PC-9 (cell line): ENCODE measurements at places on chromosomes 12 and 14. TPM values are rescaled to one million over a fixed set of nuclear protein-coding genes. Genes with fewer than 3 reads are reported as not detected.

DNA sequence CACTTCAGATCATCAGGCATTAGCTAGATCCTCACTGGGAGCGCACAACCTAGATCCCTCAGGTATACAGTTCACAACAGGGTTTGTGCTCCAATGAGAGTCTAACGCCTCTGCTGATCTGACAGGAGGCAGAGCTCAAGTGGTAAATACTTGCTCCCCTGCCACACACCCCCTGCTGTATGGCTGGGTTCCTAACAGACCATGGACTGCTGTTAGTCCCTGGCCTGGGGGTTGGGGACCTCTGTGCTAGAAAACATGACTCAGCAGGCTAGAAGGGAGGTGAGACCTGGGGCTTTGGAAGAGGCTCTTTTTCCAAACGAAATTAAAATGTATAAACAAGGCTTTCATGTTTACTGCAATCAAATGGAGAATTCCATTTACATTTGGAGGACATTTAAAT, 691.1 kb downstream of the FLRT2 start:
- no peak for DNase-seq
- H3K4me1 ChIP-seq, result no peaks in the 10 kb centered on the region
- H3K36me3 ChIP-seq, result no peaks in the 10 kb centered on the region
- no peak overlapping the region for H3K4me3 ChIP-seq

DNA sequence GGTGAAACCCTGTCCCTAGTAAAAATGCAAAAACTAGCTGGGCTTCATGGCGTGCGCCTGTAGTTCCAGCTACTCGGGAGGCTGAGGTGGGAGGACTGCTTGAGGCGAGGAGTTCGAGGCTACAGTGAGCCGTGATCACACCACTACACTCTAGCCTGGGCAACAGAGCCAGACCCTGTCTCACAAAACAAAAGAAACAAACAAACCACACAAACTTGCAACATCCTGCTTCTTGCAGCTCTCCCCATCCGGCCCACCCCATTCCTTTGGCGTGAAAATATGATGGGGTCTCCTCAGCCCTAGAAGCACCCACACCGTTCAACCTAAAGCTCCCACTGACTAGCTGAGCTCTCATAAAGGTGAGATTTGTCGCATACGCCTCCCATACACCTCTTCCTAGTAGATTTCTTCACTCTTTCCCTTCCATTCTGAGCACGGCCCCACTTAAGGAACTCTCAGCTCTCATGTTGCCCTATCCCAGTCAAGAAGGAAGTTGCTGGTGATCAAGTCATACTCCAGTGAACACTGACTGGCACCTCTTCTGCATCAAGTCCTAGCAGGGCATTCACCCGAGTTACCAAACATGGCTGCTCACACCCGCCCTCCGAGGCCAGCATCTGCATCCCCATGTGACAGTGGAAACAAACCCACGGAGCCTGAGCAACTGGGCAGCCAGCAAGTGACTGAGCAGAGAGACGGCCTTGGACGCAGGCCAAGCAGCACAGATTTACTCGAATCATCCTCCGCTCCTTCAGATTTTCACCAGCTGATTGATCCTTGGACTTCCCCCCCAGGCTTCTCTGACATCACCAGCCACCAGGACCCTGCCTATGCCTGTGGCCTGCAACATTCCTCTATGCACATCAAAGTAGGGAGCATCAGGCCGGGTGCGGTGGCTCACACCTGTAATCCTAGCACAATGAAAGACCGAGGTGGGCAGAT, 18.9 kb upstream of the CD27 start:
- DNase-seq, result no peak
- H3K4me3 ChIP-seq, result no peak overlapping the region
- peaks cover 17% of the 10 kb centered on the region for H3K4me1 ChIP-seq
- no peak overlapping the region for H3K27ac ChIP-seq
- no peaks in the 10 kb centered on the region for H3K27me3 ChIP-seq

- no peaks in the 10 kb centered on the region for H3K27me3 ChIP-seq
- no peaks in the 10 kb centered on the region for H3K4me1 ChIP-seq
- H3K4me3 ChIP-seq, result no peak overlapping the region
- no peak for DNase-seq
- H3K36me3 ChIP-seq, result no peaks in the 10 kb centered on the region
Observed at GRCh38 chr12:97474161-97474560, 11.6 kb downstream of the RMST start.

DNA sequence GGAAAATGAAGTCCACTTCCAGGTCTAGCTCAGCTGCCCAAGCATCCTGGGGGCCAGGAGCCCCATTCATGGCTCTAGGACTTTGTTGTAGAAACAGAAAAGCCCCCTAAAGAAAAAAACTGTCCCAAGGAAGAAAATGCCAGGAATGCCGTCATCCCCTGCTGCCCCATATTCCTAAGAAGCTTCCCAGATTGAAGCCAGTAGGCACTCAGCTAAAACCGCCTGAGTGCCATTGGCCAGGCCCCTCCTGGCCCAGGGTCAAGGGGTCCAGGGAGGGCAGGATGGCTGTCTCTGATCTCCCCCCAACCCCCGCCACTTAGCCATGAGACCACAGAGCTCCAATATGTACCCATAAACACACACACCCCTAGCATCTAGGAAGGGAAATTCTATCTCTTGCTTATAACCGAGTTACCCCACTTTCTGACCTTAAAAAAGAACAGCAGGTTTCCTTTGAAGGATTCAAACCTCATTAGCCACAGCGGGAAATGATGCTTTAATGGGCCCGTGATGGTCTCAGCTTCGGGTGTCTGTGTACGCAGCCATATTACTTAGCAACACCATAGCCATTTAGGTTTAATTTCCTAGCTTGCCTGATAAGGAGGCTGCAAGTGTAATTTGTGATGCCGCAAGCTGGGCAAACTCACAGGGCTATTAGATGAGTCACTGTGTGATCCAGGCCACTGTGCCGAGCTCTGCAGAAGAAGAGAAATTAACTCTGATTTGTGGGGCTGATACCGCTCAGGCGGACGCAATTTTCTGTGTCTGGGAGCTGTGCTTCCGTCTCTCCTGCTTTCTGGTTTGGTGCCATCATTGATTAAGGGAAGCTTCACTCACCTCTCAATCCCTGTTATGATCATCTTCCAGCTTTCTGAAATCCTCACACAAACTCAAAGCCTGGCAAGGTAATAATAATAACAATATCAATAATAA, 84.2 kb downstream of the GCH1 start:
- peaks cover 11% of the 10 kb centered on the region for H3K4me1 ChIP-seq
- no peak overlapping the region for H3K27ac ChIP-seq
- peak; percentile 49 for DNase-seq
- no peaks in the 10 kb centered on the region for H3K36me3 ChIP-seq
- no peak overlapping the region; the same call in 1 of the 2 replicates for H3K4me3 ChIP-seq

KRT71 gene
- not detected in 2 replicates for total RNA-seq

PTPRB gene
- total RNA-seq, result 1.3 and 1.9 TPM in 2 replicates

DNA sequence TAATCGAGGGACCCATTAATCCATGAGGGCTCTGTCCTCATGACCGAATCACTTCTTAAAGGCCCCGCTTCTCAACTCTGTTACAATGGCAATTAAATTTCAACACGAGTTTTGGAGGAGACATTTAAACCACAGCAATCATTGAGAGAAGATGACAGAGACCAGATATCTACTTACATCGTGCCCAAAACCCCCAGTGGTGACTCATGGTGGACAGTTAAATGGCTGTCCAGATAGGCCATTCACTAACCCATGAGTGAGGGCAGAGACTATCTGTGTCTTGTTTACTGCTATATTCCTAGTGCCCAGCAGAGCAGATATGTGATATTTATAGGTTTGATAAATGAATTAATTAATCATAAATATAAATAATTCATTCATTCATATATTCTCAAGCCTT, 20.0 kb upstream of the FLVCR2 start:
- H3K36me3 ChIP-seq, result no peaks in the 10 kb centered on the region
- no peak overlapping the region for H3K4me3 ChIP-seq
- H3K4me1 ChIP-seq, result peaks cover 74% of the 10 kb centered on the region
- no peaks in the 10 kb centered on the region for H3K27me3 ChIP-seq

DNA sequence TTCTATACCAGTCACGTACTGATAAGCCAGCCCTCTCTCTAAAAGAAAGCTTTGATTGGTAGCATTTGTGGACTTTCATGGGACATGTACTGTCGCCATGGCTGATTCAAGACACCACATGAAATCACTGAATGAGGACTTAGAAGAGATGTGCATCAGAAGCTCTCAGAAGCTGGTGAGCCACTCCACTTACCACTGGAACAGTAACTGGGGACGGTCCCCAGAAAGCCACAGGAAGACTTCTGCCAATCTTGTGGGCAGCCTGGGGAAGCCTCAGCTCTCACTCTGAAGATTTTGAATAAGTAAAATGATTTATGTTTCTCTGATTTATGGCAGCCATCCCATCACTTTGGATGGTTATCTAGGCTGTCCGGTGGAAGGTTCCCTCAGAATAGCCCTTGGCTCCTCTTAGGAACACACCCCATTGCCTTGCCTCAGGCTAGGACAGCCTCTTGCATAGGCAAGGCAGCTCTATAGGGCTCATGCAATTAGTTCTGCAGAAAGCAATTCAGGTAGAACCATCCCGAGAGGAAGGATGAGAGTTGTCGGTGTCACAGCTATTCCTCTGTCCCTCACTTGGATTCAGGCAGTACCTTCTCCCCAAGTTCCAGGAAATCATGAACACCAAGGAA, 9.8 kb downstream of the DHRS1 start:
- H3K27me3 ChIP-seq, result no peaks in the 10 kb centered on the region
- no peak overlapping the region for H3K27ac ChIP-seq

- H3K4me1 ChIP-seq, result no peaks in the 10 kb centered on the region
- no peak overlapping the region for H3K27ac ChIP-seq
- H3K4me3 ChIP-seq, result no peak overlapping the region
- H3K27me3 ChIP-seq, result peaks cover 13% of the 10 kb centered on the region
- no peaks in the 10 kb centered on the region for H3K36me3 ChIP-seq
Observed at GRCh38 chr12:20366776-20367409, 1.4 kb upstream of the PDE3A start.

DNA sequence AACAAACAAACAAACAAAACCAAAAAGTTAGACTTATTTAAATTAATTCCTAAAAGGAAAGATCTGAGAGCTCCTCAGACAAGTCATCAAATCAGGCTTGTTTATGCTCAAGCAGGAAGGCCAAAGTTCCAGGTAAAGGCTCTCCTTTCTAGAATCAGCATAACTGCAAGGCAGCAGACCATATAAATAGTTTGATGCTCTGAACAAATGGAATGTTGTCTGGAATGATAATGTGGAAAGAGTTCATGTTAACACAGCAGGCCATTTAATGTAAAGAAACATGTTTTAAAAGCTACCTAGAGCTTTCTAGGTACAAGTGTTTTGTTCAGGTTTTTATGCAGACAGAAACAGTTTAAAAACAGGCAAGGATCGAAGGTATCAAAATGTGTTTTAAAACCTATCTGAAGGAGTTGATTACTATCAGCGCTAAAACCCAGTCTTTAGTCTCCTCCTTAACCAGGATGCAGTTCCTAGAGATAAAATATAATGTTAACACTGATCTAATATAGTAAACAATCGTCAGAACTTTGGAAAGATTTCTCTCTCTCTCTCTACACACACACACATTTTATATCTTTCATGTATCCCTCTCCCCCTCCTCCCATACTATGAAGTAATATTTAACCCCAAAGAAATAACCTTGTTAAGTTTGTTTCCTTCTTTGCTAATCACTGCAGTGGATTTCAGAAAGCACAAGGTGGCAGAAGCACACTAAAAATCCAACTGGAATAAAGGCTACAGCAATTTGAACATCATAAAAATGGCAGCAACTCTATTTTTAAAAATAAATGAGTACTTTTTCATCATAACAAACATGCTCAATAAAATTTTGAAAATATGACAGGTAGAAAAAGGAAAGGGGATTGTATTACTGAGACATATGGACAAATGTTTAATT, 135.5 kb downstream of the PAWR start:
- H3K4me1 ChIP-seq, result peaks cover 12% of the 10 kb centered on the region
- H3K36me3 ChIP-seq, result peaks cover 46% of the 10 kb centered on the region
- H3K27me3 ChIP-seq, result no peaks in the 10 kb centered on the region
- H3K27ac ChIP-seq, result 0 out of 2 replicates have a peak overlapping the region, but pooled peaks have one; percentile 31
- H3K4me3 ChIP-seq, result no peak overlapping the region

DNA sequence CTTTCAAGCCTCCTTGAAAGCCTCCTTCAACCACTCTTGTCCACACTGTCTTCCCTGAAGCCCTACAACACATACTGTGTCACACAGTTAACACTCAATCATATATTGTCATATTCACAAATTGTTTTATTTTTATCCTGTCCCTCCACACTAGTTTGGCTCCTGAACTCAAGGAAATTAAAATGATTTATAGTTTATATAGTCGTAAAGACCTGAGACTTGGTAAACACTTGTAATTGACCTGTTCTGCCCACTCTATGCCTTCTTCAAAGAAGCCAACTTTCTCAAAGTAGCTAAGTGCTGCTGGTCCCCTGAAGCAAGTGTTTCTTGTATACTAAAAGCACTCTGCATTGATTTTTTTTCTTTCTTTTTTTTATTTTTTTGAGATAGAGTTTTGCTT, 15.6 kb upstream of the NEK9 start:
- H3K27ac ChIP-seq, result peak overlapping the region; percentile 7
- H3K27me3 ChIP-seq, result no peaks in the 10 kb centered on the region
- no peak overlapping the region for H3K4me3 ChIP-seq

DNA sequence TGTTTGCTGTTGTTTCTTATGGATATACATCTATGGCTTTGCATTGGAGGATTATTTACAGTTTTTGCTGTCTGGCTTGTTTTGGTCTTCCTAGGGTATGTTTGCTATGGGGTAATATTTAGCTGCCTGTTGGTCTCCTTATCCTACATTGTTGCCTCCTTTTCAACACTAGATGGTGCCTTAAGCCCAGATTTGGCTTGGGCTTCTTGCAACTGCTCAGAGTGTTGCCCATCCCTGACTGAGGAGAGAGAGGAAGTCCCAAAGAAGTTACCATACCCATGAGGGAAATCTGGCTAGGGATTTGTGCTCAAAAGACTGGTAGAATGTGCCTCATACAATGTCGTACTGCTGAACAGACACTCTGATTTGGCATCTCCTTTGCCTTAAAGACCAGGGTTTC, 94.6 kb upstream of the MUCL1 start:
- H3K27me3 ChIP-seq, result 0 out of 2 replicates have a peak, but pooled peaks cover 13% of the 10 kb centered on the region
- no peak for DNase-seq
- no peak overlapping the region for H3K27ac ChIP-seq
- no peaks in the 10 kb centered on the region for H3K4me1 ChIP-seq
- H3K36me3 ChIP-seq, result no peaks in the 10 kb centered on the region
- no peak overlapping the region for H3K4me3 ChIP-seq

DIO2 gene
- 35.0 and 48.2 TPM in 2 replicates for total RNA-seq
